ENCODE measurements at places on chromosomes 3 and 15.

- DNase-seq = no peak
These were observed 580.3 kb downstream of the MECOM start for GRCh38 chr3:169083163-169083562.

GRCh38 chr15:70483513-70483912 is 279.8 kb downstream of the UACA start:
- DNase-seq = no peak

DNA sequence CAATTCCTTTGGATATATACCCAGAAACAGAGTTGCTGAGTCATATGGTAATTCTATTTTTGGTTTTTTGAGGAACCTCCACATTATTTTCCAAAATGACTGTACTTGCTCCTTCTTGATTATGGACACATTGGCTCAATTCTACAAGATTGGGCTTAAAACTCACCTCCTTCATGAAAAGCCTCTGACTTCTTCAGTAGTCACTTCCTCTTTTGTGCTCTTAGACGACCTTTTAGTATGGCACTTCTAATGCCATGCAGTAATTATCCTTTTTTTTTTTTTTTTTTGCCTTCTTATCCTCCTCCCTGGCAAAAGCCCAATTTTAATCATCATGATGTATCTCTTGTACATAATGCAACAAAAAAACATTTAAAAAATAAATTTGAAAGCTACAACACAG is 33.0 kb upstream of the ABHD17C start:
- no peak for DNase-seq

GRCh38 chr3:195763076-195763830 is 42.5 kb downstream of the MUC20 start:
- no peak for DNase-seq

GRCh38 chr3:159919873-159920272 is 68.8 kb upstream of the IL12A start:
- no peak for DNase-seq
